BE2C (cell line): ENCODE measurements at places on chromosomes 1 and 21.
A peak's percentile ranks its signal among the peaks of the same experiment; 100 is the strongest.

DNA sequence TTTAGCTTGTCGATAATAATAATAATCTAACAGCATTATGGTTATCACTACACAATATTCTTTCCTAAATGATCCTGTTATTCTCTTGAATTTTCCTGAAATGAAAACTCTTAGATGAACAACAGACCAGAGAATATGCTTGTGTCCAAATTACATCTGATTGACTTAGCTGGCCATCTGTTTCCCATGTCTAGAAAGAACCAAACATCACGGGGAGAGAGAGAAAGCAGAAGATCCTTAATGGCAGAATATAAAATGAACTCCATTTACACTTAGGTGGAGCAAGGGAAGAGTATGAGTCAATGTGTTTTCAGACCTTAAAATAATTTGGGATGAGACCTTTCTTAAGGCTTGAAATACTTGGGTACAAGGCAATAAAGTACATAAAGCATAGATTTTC, 162.2 kb downstream of the DSCAM start:
- DNase-seq: no peak

GRCh38 chr1:162578071-162578700, 16.7 kb downstream of the UAP1 start:
- DNase-seq: no peak

- no peak for DNase-seq
Measured at GRCh38 chr1:114861384-114861783, 6.7 kb downstream of the SYCP1 start.

- DNase-seq: no peak
Measured at GRCh38 chr1:27872802-27873551, 633 bp downstream of the THEMIS2 start.

DNA sequence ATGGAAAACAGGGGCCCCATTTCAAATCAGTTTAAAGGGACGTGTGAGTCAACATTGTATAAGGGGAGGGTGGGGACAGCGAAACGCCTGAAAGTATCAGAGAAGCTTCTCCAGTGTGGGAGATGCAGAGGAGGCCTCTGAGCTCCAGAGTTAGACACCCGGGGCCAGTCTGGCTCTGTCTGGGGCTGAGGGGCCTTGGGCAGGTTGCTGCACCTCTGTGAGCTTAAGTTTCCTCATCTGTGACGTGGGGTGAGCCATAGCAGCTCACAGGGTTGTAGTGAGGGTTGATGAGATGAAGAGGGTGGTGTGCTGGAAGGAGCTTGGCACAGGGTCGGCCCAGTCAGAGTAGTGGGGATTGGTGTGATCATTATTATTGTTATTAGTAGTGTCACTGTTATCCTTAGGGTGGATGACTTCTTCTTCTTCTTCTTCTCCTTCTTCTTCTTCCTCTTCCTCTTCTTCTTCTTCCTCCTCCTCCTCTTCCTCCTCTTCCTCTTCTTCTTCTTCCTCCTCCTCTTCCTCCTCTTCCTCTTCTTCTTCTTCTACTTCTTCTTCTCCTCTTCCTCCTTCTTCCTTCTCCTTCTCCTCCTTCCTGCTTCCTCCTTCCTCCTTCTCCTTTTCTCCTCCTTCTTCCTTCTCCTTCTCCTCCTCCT, 282.0 kb downstream of the PTPRU start:
- DNase-seq: no peak

- no peak for DNase-seq
Measured at GRCh38 chr1:21362096-21362495, 71.8 kb upstream of the ECE1 start.

DNA sequence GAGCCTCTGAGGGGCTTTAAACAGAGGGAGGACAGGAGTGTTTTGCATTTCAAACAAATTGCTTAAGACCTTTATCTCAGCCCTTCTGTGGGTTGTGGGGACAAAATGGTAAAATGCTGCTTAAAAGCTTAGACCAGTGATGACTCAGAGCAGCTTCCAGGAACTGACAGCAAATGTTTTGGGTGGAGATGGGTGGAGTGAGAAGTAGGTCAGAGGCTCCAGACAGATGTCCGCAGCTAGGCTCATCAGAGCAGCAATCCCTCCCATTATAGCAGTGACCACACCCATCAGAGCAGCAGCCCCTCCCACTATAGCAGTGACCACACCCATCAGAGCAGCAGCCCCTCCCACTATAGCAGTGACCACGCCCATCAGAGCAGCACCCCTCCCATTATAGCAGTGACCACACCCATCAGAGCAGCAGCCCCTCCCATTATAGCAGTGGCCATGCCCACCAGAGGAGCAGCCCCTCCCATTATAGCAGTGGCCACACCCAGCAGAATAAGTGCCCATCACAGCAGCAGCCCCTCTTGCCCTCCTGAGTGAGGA, 532.2 kb downstream of the MATN1 start:
- peak; percentile 28 for DNase-seq

DNA sequence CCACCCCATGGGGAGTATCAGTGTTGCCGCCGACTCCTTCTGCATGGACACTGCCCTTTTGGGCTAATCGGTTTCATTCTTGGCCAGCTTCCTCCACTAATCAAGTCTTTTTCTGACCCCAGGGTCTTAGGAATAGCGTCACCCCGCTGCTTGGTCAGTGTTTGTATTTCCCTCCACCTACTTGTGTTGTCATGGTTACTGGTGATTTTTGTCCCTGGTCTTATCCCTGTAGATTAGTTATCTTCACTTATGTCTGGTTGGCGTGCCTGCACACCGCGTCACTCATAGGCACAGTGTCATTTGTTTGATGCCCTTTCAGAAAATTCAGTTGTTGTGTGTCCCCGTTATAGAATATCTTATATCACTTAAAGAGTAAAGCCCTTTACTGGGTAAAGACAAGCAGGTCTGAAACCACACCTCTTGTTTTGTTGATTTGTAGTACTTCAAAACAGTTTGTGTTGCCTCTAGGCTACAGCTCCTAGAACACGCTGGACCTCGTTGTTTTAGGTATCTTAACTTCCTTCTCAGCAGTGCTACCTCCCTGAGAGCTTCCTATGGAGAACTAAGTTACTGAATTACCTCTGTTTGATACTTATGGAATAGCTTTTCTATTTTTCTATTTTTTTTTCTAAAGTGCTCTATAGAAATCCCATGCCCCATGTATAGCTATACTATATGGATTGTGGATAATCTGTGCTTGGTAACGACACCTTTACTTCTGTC, 868 bp downstream of the PPP1R12B start:
- DNase-seq: no peak

DNA sequence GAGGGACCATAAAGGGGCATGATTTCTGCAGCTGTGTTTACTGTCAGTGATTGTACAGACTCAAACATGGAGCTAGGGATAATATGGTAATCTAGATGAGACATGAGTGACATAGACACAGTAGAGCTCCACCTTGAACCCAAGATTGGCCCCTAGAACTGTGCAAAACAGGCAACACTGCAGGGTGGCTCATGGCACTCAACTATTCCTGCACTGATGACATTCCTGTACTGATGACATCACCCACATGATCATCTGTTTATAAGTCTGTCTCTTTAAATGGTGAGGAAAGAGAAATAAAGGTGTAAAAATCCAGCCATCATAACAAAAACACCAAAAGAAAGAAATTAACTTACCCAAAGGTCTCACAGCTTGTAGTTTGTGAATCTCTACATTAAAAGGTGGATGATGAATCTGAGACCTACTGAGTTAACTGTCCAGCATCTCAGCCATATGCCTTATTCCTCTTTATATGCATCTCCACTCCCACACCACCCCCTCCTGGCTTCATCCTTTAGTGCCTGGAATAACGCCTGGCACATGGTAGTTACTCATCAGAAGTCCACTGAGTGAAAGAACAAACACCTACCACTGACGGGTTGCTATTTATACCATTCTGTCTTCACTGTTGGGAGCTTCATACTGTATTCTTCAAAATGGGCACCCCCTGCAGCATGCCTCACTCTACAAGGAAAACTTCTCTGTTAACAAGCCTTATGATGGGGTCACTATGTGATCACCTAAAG, at the start of gene LRRC53:
Gene LRRC53 (minus strand): TSS at position 442 of the 746 bp plus-strand sequence. CDS start 29,262 bp downstream, outside the sequence.
- DNase-seq: no peak

GRCh38 chr1:206723805-206724472, 39.2 kb downstream of the MAPKAPK2 start:
- DNase-seq: no peak

- DNase-seq: peak; percentile 59
Measured at GRCh38 chr21:39675993-39676661, 63.4 kb downstream of the B3GALT5 start.

- DNase-seq: no peak
Measured at GRCh38 chr1:10979483-10979920, 33.0 kb upstream of the TARDBP start.

- DNase-seq: no peak
Measured at GRCh38 chr1:205214756-205215155, 3.3 kb upstream of the DSTYK start.

DNA sequence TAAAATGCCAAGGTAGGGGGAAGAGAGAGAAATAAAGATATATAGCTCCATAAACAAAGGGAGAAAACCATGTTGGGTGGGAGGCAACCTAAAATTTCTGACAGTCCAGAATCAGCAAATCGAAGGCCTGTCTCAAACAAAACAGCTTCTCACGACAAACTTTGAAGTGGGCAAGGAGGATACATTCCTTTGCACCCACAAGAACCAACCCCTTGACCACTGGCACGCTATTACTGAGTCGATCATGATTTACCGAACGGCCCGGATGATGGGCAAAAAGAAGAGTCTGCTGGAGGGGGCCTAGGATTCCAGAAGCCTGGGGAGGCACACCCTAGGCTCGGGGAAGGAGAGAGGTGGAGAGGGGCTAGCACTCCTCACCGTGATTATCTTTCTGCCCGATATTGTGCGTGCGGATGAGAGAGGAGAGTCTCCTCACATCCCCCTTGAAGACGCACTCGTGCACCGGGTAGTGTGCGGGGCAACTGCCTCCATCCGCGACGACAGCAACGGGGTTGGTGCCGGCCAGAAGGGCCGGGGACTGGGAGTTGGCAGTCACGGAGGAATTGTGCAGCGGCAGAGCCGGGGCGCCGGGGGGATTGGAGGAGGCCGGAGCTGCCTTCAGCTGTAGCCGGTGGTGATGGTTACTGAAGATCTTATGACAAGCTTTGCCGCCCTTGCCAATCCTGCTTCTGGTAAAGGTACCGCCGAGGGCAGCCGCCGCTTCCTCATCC, 756 bp downstream of the ANKRD13C start:
- no peak for DNase-seq

DNA sequence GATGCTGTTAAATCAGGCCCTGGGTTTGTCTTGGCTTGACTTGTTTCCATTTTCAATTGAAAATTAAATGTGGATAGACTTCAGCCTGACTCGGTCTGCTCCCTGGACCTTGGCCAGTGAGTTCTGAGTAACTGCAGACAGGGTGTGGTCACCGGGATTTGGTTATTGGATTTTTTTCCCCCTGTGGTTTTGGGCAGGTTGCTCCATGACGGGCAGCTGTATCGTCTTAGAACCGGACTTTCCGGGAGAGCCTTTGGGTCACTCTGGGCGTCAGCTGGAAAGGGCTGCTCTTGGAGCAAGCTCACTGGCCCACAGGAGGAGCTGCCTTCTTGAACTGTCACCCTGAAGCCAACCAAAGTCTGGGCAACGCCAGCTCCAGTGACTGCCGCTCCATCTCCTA, 75.0 kb downstream of the CLIC6 start:
- no peak for DNase-seq

DNA sequence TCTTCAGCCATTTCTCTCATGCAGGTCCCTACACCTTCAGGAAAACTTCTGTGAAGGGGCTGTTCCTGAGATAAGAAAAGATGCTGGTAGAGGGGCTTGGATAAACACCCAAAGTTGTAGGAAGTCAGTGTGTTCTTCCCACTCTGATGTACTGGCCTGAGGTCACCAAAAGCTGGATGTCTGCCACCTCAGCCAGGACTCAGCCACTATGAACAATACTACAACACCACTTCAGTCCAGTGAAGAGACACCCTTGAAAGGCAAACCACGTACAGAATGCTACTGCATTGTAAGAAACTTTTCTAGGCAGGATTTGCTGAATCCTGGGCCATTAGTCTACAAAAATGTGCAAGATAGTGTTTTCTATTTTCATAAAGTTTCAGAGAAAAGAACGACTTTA, 2.4 kb downstream of the PTPN14 start:
- no peak for DNase-seq

DNA sequence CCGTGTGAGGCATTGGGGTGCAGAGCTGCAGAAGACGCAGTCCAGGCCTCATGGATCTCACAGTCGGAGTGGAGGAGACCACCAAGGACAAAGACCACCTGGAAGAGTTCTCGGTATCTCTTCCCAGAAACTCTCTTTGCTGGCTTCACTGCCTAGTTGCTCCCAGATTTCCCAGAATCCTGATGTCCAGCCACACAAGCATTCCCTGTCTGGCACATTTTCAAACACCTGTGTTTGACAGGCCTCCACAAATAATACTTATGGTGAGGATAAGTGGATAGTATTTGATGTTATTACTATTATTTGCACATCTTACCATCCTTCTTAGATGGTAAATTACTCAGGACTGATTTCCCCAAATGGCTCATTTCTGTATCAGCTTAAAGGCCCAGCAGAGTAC, 27.7 kb upstream of the KANK4 start:
- no peak for DNase-seq

- no peak for DNase-seq
Measured at GRCh38 chr1:32818804-32819541, 1.5 kb downstream of the S100PBP start.

- DNase-seq: no peak
Measured at GRCh38 chr1:116738673-116739370, 15.4 kb upstream of the CD2 start.
